ENCODE measurements at places on chromosomes 6 and 20. TPM values are rescaled to one million over a fixed set of nuclear protein-coding genes. Genes with fewer than 3 reads are reported as not detected.

- no peaks in the 10 kb centered on the region for H3K27me3 ChIP-seq
- peaks cover 98% of the 10 kb centered on the region for H3K36me3 ChIP-seq
- H3K4me3 ChIP-seq = no peak overlapping the region
- H3K4me1 ChIP-seq = no peaks in the 10 kb centered on the region
- no peak for DNase-seq
- H3K27ac ChIP-seq = no peak overlapping the region
These were observed 13.0 kb upstream of the NRM start for GRCh38 chr6:30703821-30704220.

The FOXQ1 gene
- not detected for total RNA-seq

DNA sequence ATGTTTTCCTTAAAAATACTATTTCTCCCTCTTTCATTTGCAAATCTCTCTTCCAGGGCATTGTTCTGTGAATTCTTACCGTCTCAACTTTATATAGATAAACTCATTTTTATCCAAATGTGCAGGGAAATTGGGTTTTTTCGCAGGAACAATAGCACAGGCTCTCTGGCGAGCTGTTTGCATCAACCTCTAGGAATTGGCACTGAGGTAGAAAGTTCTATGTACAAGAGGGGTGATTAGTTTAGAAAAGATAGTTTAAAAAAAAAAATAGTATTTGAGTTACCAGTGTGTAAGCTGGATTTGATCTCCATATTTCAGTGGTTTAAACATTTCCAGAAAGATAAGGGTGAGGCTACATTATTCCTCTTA lies 129.7 kb upstream of the BTN3A2 start:
- DNase-seq = no peak
- H3K4me3 ChIP-seq = peak overlapping the region; percentile 55
- peaks cover 11% of the 10 kb centered on the region for H3K4me1 ChIP-seq
- peak overlapping the region; percentile 22 for H3K27ac ChIP-seq
- H3K36me3 ChIP-seq = no peaks in the 10 kb centered on the region

- H3K27ac ChIP-seq = no peak overlapping the region
- DNase-seq = no peak
- H3K36me3 ChIP-seq = no peaks in the 10 kb centered on the region
- H3K27me3 ChIP-seq = no peaks in the 10 kb centered on the region
- peaks cover 4% of the 10 kb centered on the region for H3K4me1 ChIP-seq
These were observed 14.2 kb downstream of the SEC63 start for GRCh38 chr6:107943626-107944439.

The CALHM5 gene
- total RNA-seq = 5.2 TPM

The C20orf141 gene
- total RNA-seq = not detected

DNA sequence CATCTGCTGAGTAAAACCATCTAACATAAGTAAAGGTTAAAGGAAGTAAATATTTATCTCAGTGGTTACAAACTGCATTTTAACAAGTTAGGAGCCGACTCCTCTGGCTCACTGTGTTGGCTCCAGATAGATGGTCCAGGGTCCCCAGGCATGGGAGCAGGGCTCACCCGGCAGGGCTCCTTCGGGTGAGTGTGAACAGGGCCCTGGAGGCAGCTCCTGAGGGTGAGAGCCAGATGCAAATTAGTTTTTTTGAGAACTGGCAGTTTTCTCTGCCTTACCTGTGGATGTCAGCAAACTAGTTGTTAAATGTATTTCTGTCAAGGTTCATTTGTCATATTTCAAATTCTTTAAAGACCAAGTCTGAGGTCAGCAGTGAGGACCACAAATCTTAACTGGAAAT lies 21.5 kb downstream of the TPBG start:
- no peaks in the 10 kb centered on the region for H3K36me3 ChIP-seq
- DNase-seq = no peak
- H3K4me3 ChIP-seq = no peak overlapping the region
- no peaks in the 10 kb centered on the region for H3K4me1 ChIP-seq

GRCh38 chr20:63066506-63067265 lies 59.9 kb upstream of the BHLHE23 start:
- peaks cover 82% of the 10 kb centered on the region for H3K27me3 ChIP-seq
- no peak for DNase-seq

DNA sequence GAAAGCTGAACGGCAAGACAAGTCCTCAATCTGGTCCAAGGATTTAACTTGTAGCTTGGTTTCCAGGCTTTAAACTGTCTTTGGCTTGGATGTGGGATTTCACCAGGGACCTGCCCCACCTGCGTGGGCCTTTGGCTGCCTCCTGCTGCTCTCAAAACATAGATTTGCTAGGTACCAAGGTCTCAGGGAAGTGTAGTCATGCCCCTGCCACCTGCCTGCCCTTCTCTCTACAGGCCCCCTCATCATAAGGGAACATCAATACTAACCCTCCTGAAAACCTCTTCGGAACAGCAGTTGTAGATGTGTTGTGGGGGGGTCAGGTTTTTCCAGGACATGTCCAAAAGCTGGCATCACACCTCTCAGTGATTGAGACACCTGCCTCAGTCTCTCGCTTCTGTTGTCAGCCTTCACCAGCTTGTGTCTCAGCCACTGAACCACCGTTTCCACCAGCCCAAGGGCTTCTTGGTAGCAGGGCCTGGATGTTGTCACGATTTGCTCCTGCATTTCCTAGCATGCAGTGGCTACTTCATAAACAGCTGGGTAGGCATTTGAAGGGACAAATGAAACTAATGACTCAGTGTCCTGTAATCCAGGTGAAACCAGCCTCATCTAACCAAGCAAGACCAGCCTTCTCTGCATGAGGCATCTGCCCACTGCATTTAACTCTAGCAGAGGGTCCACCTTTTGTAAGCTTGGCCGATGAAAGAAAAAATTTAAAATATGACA lies 141.6 kb upstream of the THBS2 start:
- no peak overlapping the region for H3K27ac ChIP-seq
- no peak overlapping the region for H3K4me3 ChIP-seq
- peaks cover 18% of the 10 kb centered on the region for H3K4me1 ChIP-seq
- no peak for DNase-seq

DNA sequence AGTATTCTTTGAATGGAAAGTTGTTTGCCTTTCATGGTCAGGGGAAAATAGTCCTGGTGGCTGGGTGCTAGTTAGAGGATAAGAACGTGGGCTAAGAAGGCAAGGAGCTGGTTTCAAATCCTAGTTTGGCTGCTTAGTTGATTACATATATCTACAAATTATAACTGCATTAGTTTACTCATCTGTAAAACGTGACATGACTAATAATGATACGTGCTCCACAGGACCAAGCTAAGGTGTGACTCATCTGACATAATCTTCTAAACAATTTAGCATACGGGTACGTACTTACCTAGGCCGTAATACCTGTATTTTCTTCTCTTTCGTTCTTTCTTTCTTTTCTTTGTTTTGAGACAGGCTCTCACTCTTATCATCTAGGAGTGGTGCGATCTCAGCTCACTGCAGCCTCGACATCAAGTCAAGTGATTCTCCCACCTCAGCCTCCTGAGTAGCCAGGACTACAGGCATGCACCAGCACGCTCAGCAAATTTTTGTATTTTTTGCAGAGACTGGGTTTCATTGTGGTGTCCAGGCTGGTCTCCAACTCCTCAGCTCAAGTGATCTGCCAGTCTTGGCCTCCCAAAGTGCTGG lies 1274.2 kb upstream of the GJE1 start:
- no peaks in the 10 kb centered on the region for H3K36me3 ChIP-seq
- H3K4me1 ChIP-seq = peaks cover 46% of the 10 kb centered on the region
- no peak for DNase-seq
- H3K27me3 ChIP-seq = no peaks in the 10 kb centered on the region
- H3K4me3 ChIP-seq = no peak overlapping the region

DNA sequence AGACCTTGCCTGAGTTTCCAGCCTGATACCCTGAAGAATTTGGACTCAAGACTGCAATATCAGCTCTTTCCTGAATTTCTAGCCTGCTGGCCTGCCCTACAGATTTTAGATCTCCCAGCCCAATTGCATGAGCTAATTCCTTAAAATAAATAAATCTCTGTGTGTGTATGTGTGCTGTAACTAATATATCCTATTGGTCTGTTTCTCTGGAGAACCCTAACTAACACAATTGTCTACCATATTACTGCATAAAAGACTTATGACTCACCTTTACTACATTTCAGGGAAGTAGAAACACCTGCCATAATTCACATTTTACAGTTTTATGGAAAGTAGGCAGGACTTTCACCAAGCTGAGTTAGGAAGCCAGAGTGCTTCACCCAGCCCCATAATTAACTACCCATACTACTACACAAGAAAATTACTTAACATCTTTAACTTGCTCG lies 90.7 kb upstream of the BEND6 start:
- no peaks in the 10 kb centered on the region for H3K36me3 ChIP-seq
- no peaks in the 10 kb centered on the region for H3K4me1 ChIP-seq
- no peak for DNase-seq
- H3K4me3 ChIP-seq = no peak overlapping the region
- peak overlapping the region; percentile 15 for H3K27ac ChIP-seq

The GCLC gene
- total RNA-seq = 38.5 TPM

All from tibial nerve (tissue), 4 donors.